Fibroblast of mammary gland (primary cell): ENCODE measurements at places on chromosomes 2 and 18.

DNA sequence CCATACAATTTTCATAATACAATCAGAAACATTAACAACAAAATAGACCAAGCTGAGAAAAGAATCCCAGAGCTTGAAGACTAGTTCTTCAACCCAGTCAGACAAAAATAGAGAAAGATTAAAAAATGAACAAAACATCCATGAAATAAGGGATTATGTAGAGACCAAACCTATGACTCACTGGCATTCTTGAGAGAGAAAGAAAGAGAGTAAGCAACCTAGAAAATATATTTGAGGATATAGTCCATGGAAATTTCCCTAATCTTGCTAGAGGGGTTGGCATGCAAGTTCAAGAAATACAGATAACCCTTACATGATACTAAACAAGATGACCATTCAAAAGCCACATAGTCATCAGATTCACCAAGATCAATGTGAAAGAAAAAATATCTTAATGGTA, 281.7 kb downstream of the CCDC85A start:
- DNase-seq, result no peak

DNA sequence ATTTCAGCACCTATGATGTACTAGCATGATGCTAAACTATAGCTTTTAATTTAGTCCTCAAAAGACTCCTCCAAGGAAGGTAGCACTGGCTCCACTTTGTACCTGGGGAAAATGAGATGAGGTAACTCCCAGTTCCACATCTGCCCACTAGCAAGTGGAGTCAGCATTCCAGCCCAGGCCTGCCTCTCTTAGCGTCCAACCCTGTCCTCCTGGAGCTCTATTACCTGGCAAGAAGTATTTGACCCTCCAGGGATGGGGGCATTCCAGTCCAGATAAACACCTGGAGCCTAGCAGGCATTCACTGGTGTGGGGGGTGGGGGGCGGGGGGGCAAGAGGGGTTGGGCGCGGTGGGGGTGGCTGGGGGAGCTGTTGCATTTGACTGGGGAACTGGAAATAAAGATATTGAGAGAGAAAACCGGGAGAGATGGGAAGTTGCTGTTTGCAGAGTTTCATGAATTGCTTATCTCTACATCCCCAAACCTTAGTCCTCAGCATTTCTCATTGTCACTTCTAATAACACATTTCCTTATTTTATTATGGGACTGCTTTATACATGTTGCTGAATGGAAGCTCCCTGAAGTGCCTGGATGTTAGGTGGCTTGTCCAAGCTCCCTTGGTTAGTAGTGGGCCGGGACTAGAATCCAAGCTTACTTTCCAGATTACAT, 22.0 kb upstream of the FZD5 start:
- no peak for DNase-seq

DNA sequence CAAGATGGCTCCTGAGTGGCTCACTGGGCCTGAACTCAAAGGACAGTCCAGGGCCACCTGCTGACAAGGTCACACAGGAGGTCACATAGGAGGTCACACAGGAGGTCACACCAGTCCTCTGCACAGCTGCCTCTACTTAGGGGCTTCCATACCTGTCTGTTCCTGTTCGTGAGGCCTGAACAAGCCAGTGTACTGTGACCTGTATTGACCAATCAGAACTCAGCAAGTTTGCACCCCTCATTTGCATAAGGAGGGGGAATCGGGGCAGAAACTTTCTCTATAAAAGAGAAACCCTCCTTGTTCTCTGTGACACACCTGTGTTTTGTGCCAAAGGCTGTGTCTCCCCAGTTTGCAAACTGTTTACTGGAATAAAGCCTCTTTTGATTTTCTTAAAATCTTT, 478.9 kb downstream of the EIPR1 start:
- no peak for DNase-seq

DNA sequence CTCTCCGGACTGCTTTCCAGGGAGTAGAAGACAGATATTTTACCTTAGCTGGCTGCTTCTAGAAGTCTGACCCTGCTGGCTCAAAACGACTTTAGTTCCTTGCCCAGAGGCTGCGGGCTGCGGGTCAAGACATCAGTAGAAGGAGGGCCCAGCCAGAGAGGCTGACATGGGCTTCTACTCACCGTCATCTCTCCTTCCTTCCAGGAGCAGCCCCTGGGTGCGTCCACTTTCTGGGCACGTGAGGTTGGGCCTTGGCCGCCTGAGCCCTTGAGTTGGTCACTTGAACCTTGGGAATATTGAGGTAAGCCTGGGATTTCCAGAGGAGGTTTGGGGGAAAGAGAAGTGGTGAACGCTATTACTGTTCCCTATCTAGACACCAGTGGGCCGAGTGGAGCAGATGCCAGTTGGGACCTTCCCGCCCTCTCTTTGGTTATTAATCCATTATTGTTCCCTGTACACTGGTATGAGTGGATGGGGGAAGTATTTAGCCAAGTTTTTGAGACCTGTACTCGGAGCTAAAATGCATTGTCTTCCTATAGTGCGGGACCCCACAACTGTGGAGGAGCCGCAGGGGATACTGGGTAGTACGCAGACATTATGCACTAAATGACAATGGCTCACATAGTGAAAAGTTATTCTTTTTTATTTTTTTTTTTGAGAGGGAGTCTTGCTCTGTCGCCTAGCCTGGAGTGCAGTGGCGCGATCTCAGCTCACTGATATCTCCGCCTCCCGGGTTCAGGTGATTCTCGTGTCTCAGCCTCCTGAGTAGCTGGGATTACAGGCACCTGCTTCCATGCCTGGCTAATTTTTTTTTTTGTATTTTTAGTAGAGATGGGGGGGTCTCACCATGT, 26.3 kb upstream of the CASP8 start:
- DNase-seq, result no peak

GRCh38 chr2:72115110-72116080, 32.3 kb downstream of the CYP26B1 start:
- DNase-seq, result peak; percentile 57

DNA sequence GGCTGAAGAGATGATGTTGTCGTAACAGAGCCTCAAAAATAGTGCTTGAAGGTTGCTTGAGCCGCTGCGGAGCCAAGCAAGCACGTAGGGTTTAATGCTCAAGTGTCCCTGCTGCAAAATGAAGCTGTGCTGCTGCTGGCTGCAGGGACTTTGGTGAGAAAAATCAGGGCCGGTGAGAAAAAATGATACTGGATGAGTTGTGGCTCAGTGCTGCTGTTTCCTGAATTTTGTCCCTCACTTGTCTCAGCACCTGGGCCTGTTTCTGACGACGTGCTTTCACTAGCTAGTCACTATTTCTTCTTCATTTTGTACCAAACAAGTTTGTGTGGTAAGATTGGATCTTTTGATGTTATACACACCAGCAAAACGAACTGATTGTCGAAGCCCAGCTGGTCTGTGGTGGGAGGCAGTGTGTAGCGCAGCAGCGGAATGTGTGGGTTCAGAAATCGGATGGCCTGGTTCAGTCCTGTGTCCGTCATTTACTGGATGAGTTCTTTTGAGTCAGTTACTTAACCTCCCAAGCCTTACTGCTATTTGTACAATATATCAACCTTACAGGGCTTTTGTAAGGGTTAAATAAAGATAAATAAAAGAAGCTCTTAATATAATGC, 172.8 kb upstream of the FOSL2 start:
- no peak for DNase-seq

GRCh38 chr2:860259-860855, 90.3 kb upstream of the SNTG2 start:
- DNase-seq, result no peak

- DNase-seq, result peak; percentile 82
Measured at GRCh38 chr2:121567957-121568409, 37.3 kb downstream of the RNU4ATAC start.

DNA sequence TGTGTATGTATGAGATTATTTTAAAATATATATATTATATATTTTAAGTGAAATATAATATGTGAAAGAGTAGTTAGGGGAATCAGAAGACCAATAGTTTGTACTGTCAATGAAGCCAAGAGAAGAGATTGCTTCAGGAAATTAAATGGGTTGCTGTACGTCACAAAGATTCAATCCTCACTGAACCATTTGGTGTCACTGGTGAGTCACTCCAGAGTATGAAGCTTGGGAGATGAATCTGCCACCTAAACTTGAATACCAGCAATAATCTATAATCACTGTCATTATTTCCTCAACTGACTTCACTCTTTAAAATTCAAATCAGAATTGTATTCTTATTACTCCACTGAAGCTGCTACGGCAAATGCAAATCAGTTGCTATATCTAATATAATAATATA, 41.9 kb upstream of the SCN9A start:
- peak; percentile 75 for DNase-seq

- DNase-seq, result no peak
Measured at GRCh38 chr2:234450431-234451124, 46.3 kb downstream of the ARL4C start.

DNA sequence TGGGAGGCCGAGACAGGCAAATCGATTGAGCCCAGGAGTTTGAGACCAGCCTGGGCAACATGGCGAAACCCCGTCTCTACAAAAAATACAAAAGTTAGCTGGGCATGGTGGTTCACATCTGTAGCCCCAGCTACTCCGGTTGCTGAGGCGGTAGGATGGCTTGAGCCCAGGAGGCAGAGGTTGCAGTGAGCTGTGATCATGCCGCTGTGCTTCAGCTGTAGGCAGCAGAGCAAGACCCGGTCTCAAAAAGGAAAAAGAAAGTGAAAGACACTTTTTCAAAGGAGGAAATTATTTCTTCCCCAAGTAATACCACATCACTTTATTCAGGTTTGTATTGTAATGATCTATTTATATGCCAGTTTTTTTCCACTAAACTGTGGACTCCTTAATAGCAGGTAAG, 35.7 kb upstream of the TAF4B start:
- DNase-seq, result no peak

DNA sequence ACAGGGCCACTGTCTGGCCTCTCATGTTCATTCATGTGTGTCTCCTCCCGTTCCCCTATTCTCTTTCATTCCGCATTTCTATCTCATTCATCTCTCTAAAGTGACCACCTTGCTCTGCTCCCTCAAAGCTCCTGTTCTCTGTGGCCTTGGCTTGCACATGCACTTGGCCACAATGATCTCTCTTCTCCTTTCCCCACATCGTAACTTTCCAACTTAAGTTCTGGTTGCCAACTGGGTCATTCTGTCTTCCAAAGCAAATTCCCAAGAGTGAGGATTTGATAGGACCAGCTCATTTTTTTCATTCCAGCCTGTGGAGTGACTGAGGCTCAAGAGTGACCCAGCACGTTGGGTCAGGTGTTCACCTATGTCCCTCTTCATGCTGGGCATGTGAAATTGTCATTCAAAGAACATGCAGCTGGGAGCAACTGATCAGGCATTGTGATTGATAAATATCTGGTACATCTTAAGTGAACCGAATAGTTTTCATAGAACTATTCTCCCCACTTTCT, 14.3 kb upstream of the ITGA6 start:
- no peak for DNase-seq

- no peak for DNase-seq
Measured at GRCh38 chr2:96104487-96104861, 11.9 kb downstream of the ADRA2B start.

- DNase-seq, result no peak
Measured at GRCh38 chr2:111678161-111678560, 205.8 kb downstream of the ANAPC1 start.

- DNase-seq, result peak; percentile 57
Measured at GRCh38 chr2:239249776-239250175, 151.0 kb downstream of the HDAC4 start.

DNA sequence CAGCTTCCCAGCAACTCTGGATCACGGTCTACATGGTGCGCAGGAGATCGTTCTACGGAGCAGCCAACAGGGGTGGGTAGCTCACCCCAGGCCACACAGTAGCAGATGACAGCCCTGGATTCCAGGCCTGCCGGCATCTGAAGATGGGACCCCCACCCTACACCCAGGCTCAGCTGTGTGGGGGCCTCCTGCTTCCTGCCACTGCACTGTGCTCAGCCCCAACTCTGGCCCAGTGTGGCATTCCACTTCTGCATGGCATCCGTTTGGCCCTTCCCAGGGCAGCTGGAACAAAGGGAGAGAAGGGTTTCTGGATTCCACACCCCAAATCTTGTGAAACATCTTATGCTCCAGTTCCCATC, 9.1 kb downstream of the PER2 start:
- DNase-seq, result no peak

GRCh38 chr2:30385327-30385726, 61.7 kb upstream of the LCLAT1 start:
- DNase-seq, result peak; percentile 48

GRCh38 chr2:165122521-165122920, 81.3 kb downstream of the SCN3A start:
- DNase-seq, result no peak

- no peak for DNase-seq
Measured at GRCh38 chr2:189442468-189442867, 1.2 kb downstream of the WDR75 start.

DNA sequence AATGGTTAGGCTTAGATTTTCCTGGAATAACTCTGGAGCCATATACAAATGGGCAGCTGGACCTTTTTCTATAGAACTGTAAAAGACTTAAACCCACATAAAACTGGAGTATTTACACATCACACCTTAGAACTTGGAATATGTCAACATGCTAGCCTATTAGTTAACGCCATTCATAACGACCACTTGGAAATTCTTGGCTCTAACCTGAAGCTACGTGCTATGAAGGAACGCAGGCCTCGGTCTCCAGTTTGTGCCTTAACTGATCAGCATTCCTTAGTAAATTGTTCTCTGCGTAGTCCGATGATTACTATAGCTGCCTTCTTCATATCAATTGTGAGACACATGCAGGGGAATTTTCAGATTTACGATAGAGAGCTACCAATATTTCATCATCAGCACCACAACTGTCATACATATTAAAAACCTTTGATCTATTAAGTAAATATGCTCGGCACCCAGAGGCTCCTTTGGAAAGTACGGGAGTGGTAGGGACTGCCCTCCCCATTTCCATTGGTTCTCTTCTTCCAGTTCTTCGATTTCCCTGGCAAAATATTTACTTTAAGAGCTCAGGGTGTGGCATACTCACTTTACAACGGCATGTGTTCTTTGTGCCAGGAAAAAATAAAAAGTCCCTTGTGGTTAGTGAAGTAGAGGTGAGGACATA, 17.5 kb upstream of the CCL20 start:
- no peak for DNase-seq

- DNase-seq, result peak; percentile 11
Measured at GRCh38 chr2:148218326-148219075, 197.6 kb downstream of the MBD5 start.

DNA sequence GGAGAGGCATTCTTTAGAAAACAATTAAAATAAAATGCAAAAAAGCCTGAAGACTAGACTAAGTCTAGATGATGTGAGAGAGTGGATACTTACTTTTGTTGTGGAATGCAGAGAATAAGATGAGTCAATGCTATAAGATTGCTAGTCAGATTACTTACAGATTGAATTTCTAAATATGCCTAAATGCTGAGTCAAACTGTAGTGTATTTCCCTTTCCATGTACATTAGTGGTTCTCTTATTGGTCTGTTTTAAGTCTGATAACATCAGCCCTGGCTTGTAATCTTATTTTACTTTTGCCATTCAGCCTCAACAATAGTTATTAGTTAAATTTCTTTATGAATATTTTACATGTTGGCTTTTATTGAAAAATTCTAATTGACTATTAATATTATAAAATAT, 702.7 kb downstream of the SOCS6 start:
- DNase-seq, result peak; percentile 36

DNA sequence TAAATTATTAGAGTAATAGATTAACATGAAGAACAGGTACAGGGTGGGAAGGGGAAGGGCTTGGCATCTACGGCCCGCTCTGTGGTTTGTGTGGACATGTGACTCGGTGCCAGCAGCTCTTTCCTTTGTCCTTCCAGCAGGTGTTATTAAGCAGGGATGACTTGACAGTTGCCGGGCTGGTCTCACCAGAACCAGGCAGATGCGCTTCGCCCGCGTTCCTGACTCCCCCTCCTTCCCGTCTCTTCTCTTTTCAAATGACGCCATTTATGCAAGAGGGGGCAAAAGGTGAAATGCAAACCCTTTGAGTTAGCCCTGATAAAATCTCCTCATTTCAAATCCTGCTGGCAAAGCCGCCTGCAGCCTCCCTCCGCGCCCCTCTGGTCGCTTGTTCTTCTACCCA, 38.9 kb upstream of the MGAT4A start:
- DNase-seq, result no peak
